CD4-positive, alpha-beta T cell treated with Interleukin-12 subunit alpha and Interleukin-12 subunit beta, for 1 hour (primary cell): ENCODE measurements at places on chromosomes 7 and 10.

- no peak for DNase-seq
Measured at GRCh38 chr10:5547931-5548660, 23.3 kb downstream of the CALML3 start.

GRCh38 chr7:4022265-4022664 lies 659.8 kb upstream of the FOXK1 start:
- no peak for DNase-seq

DNA sequence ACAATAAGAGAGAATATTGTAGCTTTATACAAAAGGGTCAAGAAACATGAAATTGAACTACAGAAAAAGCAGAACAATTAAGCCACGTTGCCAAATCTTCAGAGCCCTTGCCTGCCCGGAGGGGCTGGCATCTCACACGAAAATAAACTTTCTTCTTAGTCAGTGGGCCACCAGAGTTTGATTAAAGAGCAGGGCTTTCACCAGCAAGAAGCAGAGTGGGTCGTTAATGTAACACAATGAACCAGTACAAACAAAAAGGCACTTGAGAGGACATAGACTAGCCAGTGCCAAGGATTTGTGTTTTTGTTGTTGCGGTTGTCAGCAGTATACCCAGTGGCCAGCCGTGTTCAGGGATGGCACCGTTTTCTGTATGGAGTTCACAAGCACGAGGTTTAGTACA lies 155.4 kb downstream of the NRP1 start:
- no peak for DNase-seq

DNA sequence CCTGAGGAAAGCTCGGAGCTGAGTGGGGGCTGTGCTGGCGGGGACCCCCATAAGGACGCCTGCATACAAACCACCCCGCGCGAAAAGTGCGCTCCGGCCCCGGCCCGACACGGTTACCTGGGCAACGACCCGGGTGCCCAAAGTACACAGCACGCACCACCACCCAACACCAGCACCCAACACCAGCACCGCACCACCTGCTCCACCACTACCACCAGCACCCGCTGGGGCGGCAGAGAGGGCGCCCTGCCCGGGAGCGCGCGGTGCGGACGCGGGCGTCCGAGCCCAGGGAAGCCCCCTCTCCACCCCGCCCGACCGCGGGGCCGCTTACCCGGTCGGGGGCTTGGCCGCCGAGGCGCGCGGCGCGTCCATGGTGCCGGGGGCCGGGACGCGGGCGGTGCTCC lies 345 bp downstream of the COBL start:
- DNase-seq: no peak

DNA sequence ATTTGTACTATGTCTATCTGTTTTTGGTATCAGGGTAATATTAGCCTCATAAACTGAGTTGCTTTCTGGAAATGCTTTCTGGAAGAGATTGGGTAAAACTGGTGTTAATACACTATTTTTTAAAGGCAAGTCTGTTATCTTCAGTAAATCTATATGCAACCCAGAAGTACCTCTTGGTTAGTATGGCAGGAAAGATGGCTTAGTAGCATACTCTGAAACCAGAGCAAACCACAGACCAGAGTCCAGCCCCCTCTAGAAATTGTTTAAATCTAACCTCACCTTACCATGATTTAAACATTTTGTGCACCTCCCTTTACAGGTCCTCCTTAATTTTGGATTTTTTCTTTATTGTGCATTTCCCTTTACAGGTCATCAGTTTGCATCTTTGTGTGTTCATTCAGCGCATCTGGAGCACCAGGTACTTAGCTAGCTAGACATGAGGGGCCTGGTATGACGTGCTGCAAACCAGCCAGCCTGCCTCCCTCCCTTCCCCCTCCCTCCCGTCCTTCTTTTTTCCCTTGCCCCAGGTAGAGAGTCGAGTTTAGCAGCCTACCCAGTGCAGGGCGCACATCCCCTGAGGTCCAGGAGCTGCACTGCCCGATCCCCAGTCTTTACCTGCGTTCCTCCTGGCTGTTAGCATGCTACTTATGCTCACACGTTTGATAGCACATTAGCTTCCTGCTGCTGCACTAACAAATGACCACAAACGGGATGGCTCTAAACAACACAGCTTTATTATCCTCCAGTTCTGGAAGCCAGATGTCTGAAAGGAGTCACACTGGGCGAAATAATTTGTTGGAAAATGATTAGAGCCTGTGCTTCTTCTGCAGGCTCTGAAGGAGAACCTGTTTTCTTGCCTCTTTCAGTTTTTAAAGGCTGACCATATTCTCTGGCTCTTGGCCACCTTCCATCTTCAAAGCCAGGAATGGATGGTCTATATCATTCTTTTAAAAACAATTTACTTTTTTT lies 299.9 kb upstream of the HABP2 start:
- no peak for DNase-seq
